ENCODE measurements at places on chromosomes 5 and 9. TPM values are rescaled to one million over a fixed set of nuclear protein-coding genes. Genes with fewer than 3 reads are reported as not detected.

- H3K4me1 ChIP-seq = no peaks in the 10 kb centered on the region
- no peaks in the 10 kb centered on the region for H3K36me3 ChIP-seq
- H3K27me3 ChIP-seq = no peaks in the 10 kb centered on the region
Observed at GRCh38 chr9:126894052-126894603, 20.5 kb upstream of the RALGPS1 start.

DNA sequence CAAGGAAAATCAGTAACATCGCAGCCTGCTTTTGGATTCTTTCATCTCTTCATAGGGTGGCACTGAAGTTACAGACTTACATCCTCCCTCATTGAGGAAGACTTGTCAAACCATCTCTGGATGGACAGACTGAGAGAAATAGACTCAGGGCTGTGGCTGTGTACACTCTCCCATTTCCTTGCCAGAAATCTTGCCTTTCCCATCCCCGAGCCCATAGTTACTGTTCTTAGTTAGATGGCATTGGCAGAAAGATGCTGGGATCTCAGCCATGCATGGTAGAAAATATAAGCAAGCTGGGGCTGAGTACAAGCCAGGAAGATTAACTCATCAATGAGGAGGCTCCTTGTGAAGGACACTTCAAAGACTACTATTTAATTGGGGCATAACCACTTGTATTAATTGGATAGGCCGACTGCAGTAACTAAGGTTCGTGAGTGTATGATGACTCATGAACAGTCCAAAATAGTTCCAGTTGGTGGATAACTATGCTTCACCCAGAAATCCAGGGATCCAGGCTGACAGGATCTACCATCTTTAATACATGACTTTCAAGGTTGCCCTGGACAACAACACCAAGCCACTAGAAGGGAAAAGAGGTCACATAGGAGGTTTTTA, 137.9 kb downstream of the TMEM38B start:
- H3K36me3 ChIP-seq = no peaks in the 10 kb centered on the region
- no peak overlapping the region for H3K4me3 ChIP-seq
- peaks cover 11% of the 10 kb centered on the region for H3K4me1 ChIP-seq
- H3K27ac ChIP-seq = no peak overlapping the region
- no peaks in the 10 kb centered on the region for H3K27me3 ChIP-seq

DNA sequence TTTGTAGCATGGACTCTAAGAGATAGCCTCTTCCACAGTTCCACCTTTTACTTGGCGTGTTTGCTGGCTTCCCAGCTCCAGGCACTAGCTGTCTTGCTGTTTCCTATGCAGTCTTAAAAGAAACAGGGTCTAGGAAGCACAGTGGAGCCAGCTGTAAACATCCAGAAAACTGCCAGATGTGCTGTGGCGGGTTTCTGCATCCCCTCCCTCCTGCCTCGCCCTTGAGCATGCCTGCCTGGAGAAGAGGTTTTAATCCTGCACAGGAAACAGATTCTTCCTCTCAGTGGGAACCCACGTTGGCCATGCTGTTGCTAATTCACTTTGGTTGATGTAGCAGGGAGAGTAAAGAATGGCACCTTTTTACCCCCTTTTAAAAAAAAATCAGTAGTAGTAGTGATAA, 121.3 kb downstream of the RPS23 start:
- H3K4me1 ChIP-seq = no peaks in the 10 kb centered on the region
- no peaks in the 10 kb centered on the region for H3K36me3 ChIP-seq
- no peak overlapping the region for H3K27ac ChIP-seq
- H3K4me3 ChIP-seq = no peak overlapping the region

DNA sequence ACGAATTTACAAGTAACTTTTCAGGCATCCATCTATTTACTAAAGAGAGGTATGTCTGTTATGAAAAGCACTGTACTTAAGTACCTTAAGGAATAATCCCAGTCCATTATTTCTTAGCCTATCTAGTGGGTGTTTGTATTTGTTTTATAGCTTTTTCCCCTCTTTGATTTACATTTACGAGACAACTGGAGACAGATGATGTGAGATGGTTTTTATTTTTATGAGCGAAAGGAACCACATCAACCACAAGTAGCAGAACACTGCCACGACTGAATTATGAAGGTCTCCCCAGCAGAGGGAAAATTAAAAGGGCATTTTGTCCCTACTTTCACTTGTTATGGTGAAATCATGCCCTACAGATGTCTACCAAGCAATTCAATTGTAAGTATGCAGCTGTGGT, 357.8 kb downstream of the NFIB start:
- H3K36me3 ChIP-seq = no peaks in the 10 kb centered on the region
- no peak overlapping the region for H3K27ac ChIP-seq
- peaks cover 5% of the 10 kb centered on the region for H3K4me1 ChIP-seq

DNA sequence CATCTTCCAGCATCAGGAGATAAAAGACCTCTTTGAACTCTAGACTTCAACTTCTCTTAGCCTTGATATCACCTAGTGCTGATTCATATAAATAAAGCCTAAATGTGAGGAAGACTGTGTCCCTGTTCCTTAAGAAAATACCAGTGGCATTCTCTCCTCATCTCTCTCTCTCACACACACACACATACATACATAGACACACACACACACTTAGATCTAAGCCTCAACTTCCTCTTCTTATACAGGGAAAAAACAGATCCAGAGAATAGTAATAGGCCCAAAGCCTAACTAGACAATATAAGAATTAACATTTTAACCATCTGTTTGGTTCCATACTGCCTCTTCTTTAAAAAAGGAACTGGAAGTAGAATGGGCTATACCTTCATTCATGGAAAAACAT, 195.3 kb upstream of the NR4A3 start:
- no peak overlapping the region for H3K27ac ChIP-seq
- no peaks in the 10 kb centered on the region for H3K4me1 ChIP-seq
- no peak for DNase-seq

- H3K4me3 ChIP-seq = no peak overlapping the region
- no peaks in the 10 kb centered on the region for H3K27me3 ChIP-seq
- H3K36me3 ChIP-seq = no peaks in the 10 kb centered on the region
- no peak overlapping the region for H3K27ac ChIP-seq
- H3K4me1 ChIP-seq = no peaks in the 10 kb centered on the region
Observed at GRCh38 chr5:93071710-93072109, 509.3 kb downstream of the NR2F1-AS1 start.

- DNase-seq = no peak
- no peaks in the 10 kb centered on the region for H3K27me3 ChIP-seq
- no peak overlapping the region for H3K27ac ChIP-seq
- H3K4me1 ChIP-seq = peaks cover 57% of the 10 kb centered on the region
Observed at GRCh38 chr5:95927927-95928723, 33.5 kb downstream of the ELL2 start.

DNA sequence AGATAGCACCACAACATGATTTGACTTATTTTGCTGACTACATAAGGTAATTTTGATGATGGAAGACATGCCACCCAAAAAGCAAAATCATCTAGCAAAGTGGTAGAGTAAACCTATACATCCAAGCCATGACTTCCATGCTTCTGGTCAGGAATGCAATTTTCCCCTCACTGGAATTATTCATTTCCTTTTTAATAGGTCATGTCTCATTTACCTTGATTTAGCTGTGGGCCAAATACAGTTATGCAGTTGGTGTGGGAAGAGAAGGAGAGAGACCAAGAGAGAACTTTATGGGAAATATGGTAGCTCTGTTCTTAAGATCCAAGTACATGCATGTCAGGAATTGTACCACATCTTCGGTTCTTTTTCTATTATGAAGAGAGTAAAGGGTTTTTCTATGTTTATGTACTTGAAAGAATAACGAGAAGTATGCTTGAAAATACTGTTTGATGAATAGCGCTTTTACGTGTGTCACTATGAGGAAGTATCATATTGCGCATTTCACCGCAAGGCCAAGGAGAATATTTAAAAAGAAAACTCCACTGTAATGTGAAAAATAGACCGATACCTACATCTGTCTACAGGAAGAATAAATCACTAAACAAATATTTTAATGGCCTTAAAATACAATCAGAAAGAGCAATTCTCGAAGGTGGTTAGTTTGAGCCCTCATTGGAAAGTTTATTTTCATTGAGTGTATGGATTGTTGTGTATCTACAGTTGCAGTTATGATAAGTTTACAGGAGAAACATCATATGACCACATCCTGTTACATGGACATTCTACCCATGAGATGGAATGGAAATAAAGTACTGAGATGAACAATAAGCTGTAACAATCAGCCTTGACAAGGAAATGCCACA, 134.0 kb downstream of the FOXD1 start:
- H3K4me3 ChIP-seq = no peak overlapping the region
- H3K36me3 ChIP-seq = no peaks in the 10 kb centered on the region
- H3K4me1 ChIP-seq = peaks cover 5% of the 10 kb centered on the region
- no peak for DNase-seq
- H3K27me3 ChIP-seq = peaks cover 77% of the 10 kb centered on the region
- no peak overlapping the region for H3K27ac ChIP-seq

The CAMK2A gene
- 45.3 TPM for total RNA-seq

The FLT4 gene
- total RNA-seq = 3.5 TPM

The COL5A1 gene
- 11.3 TPM for total RNA-seq

The PCDHGC4 gene
- total RNA-seq = 0.93 TPM

The FBN2 gene
- 0.05 TPM for total RNA-seq

The PCDHGA7 gene
- total RNA-seq = 0.99 TPM

Measured in psoas muscle (tissue), 8 donors.